ENCODE measurements at places on chromosomes 3 and 15. TPM values are rescaled to one million over a fixed set of nuclear protein-coding genes. Genes with fewer than 3 reads are reported as not detected.

GOLGA8N gene
- 1.0 TPM for total RNA-seq

KNG1 gene
- not detected for total RNA-seq

CCDC14 gene
- 34.0 TPM for total RNA-seq

GOLGA8R gene
- total RNA-seq: 0.52 TPM

RNF123 gene
- 30.5 TPM for total RNA-seq

All from activated CD8-positive, alpha-beta memory T cell treated with anti-CD3 and anti-CD28 coated beads for 36 hours (primary cell).